ENCODE measurements at places on chromosomes 2 and 18. TPM values are rescaled to one million over a fixed set of nuclear protein-coding genes. Genes with fewer than 3 reads are reported as not detected.

DNA sequence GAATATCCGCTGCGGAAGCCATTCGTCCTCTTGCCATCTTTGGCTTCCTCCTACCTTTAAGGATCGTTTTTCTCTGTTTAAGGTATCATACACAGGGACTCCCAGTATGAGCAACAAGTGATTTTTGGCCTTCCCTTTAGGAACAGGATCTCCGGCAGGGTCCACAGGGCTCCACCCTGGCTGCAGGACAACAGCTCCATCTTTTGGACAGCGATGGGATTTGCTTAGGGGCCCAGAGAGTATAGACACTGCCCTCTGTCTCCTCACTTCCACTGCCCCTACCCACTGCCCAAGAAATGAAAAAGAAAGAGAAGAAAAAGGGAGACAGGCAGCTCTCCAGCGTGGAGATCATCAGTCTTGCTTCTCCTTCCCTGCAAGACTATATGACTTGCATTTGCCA, 224.5 kb downstream of the UXS1 start:
- no peak overlapping the region for H3K27ac ChIP-seq
- no peak for DNase-seq
- H3K36me3 ChIP-seq, result no peaks in the 10 kb centered on the region
- H3K27me3 ChIP-seq, result no peaks in the 10 kb centered on the region
- peaks cover 17% of the 10 kb centered on the region for H3K4me1 ChIP-seq

- no peaks in the 10 kb centered on the region for H3K27me3 ChIP-seq
- H3K36me3 ChIP-seq, result no peaks in the 10 kb centered on the region
- no peak for DNase-seq
- no peak overlapping the region for H3K27ac ChIP-seq
- no peak overlapping the region for H3K4me3 ChIP-seq
These were observed 176.3 kb downstream of the INHBB start for GRCh38 chr2:120522151-120522751.

GRCh38 chr2:72112401-72112800, 35.3 kb downstream of the CYP26B1 start:
- no peak overlapping the region for H3K4me3 ChIP-seq
- peaks cover 35% of the 10 kb centered on the region for H3K27me3 ChIP-seq
- DNase-seq, result no peak

GRCh38 chr2:191165176-191165643, 14.4 kb upstream of the STAT4 start:
- no peak overlapping the region for H3K4me3 ChIP-seq
- no peak overlapping the region for H3K27ac ChIP-seq
- no peaks in the 10 kb centered on the region for H3K36me3 ChIP-seq
- H3K27me3 ChIP-seq, result no peaks in the 10 kb centered on the region

DNA sequence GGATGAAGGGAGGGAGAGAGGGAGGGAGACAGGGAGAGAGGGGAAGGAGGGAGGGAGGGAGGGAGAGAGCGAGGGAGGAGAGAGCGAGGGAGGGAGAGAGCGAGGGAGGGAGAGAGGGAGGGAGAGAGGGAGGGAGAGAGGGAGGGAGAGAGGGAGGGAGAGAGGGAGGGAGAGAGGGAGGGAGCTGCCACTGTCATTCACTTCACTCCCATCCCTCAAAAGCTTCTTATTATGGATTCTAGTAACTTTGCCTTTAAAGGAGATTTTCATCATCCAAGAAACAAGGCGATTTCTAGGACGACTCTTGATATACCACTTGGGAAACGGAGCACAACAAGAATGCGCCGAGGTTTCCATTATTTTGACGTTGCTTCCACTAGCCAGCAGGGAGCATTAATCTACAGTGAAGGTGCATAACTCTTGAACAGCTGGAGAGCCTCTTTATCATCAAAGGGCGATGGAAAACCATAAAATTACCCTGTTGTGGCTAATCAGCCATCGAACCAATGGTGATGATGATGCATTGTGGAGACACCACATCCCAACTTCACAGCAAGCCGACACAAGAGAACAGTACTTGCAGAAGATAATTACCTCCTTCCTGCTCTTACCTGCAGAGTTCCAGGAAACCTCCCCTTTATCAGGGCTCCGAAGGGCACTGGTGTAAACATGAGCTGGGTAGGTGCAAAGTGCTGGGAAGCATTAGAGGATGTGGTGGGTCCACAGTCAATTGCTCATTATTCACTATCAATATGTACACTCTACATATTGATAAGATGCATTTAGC, 130.5 kb downstream of the EIPR1 start:
- H3K36me3 ChIP-seq, result peaks cover 3% of the 10 kb centered on the region
- no peaks in the 10 kb centered on the region for H3K27me3 ChIP-seq
- H3K4me1 ChIP-seq, result peaks cover 22% of the 10 kb centered on the region
- DNase-seq, result no peak

DNA sequence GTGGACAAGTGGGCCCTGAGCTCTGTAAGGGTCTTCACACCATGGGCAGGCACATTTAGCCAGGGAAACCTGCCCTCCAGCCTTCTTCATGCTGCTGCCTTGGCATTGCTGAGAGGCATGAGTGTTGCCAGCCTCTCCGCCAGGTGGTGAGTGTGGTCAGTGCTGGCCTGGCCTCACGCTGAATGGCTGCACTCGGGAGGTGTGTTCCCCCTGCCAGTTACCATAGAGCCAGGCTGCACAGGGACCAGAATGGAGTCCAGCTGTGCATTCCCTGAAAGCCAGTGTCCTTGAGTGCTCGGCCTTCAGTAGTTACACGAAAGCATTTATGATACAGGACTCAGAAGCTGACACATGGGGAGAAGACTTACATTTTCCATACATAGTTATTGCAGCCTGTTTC, 139.7 kb downstream of the ATP9B start:
- no peak for DNase-seq
- no peak overlapping the region for H3K27ac ChIP-seq
- no peak overlapping the region for H3K4me3 ChIP-seq
- H3K27me3 ChIP-seq, result no peaks in the 10 kb centered on the region
- H3K36me3 ChIP-seq, result peaks cover 13% of the 10 kb centered on the region

GRCh38 chr2:171718720-171719119, 31.5 kb downstream of the DYNC1I2 start:
- no peaks in the 10 kb centered on the region for H3K27me3 ChIP-seq
- H3K27ac ChIP-seq, result no peak overlapping the region
- no peaks in the 10 kb centered on the region for H3K4me1 ChIP-seq
- no peak for DNase-seq

DNA sequence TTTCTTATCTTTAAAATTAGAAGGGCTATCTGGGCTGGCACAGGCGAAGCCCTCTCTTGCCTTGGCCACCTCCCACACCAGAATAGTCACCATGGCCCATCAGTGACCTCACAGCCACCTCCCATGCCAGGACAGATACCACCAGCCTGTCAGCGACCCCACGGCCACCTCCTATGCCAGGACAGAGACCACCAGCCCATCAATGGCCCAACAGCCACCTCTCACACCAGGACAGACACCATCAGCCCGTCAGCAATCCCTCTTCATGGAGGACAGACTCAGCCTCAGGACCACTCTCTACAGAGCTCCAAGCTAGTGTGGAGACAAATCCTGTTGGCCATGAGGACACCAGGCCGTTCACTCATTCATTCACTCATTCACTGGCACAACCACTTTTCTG, 74.6 kb downstream of the ASB1 start:
- DNase-seq, result no peak
- H3K27me3 ChIP-seq, result no peaks in the 10 kb centered on the region
- H3K36me3 ChIP-seq, result no peaks in the 10 kb centered on the region

- peaks cover 3% of the 10 kb centered on the region for H3K4me1 ChIP-seq
- no peaks in the 10 kb centered on the region for H3K27me3 ChIP-seq
- no peak for DNase-seq
- no peak overlapping the region for H3K27ac ChIP-seq
- H3K4me3 ChIP-seq, result no peak overlapping the region
These were observed 239.6 kb downstream of the BABAM2 start for GRCh38 chr2:28129955-28130695.

DNA sequence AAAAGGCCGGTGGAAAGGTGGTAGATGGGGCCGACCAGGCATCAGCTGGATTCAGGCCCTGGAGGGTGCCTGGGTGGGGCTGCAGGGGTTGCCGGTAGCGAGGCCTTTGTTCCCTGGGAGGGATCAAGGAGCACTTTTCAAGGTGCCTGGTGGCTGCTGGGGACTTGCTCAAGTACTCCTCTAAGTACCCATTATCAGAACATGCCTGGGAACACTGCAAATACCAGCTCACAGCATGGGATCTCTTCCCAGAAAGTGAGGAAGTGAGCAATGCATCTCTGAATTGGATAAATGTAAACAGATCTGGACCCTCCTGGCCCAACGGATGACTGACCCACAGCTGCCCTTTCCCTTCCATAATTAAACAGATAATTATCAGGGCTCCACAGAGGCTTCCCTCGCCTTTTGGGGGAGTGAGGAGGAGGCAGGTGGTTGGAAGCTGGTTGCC, 210.5 kb downstream of the SH3RF3 start:
- no peak overlapping the region for H3K27ac ChIP-seq
- peaks cover 4% of the 10 kb centered on the region for H3K4me1 ChIP-seq
- H3K27me3 ChIP-seq, result peaks cover 26% of the 10 kb centered on the region
- no peak for DNase-seq

DNA sequence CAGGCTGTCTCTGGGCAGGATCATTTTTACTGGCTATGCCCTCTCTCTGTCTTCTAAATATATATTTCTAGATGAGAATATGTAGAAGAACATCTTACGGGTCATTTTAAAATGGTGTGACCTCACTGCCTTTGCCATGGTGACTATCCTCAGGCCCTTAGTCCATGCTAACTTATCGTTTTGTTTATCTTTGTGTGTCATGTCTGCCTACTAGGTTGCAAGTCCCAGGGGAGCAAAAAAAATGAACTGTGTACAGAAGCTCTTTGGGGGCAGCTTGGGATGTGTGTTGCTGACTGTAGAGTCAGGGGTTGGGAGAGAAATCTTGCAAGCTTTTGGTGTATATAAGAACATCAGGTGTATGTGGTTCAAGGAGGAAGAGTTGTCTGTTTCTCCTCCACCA, 11.0 kb downstream of the CPSF3 start:
- H3K4me1 ChIP-seq, result no peaks in the 10 kb centered on the region
- no peak overlapping the region for H3K27ac ChIP-seq
- no peaks in the 10 kb centered on the region for H3K27me3 ChIP-seq
- H3K4me3 ChIP-seq, result no peak overlapping the region
- no peak for DNase-seq
- peaks cover 59% of the 10 kb centered on the region for H3K36me3 ChIP-seq

GRCh38 chr2:3398857-3399256, 19.4 kb downstream of the TRAPPC12 start:
- no peaks in the 10 kb centered on the region for H3K4me1 ChIP-seq
- peaks cover 10% of the 10 kb centered on the region for H3K36me3 ChIP-seq
- H3K27ac ChIP-seq, result no peak overlapping the region
- no peaks in the 10 kb centered on the region for H3K27me3 ChIP-seq
- no peak overlapping the region for H3K4me3 ChIP-seq
- DNase-seq, result no peak

DNA sequence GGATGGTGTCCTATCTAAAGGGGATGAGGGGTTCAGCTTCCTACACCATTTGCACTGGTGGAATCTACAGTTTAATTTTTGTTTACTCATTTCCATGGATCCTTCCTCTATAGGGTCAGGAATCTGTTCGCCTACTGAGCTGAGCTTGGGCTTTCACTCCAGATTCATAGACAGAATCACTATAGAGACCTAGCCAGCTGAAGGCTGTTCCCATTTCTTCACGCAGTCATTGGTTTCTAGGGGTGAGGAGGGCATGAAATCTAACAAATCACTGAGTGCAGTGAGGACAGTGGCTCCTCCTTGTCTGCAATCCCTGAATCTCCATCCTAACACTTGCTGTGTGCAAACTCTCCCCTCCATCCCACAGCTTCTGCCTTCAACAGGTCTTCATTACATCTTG, 578.5 kb downstream of the TSN start:
- H3K27me3 ChIP-seq, result no peaks in the 10 kb centered on the region

- DNase-seq, result no peak
- no peaks in the 10 kb centered on the region for H3K27me3 ChIP-seq
- no peak overlapping the region for H3K27ac ChIP-seq
- no peaks in the 10 kb centered on the region for H3K4me1 ChIP-seq
- no peak overlapping the region for H3K4me3 ChIP-seq
These were observed 36.9 kb upstream of the MEX3C start for GRCh38 chr18:51234117-51235008.

- no peak overlapping the region for H3K27ac ChIP-seq
- no peak for DNase-seq
- H3K27me3 ChIP-seq, result no peaks in the 10 kb centered on the region
- H3K36me3 ChIP-seq, result no peaks in the 10 kb centered on the region
These were observed 30.2 kb downstream of the DIS3L2 start for GRCh38 chr2:231991664-231992063.

DNA sequence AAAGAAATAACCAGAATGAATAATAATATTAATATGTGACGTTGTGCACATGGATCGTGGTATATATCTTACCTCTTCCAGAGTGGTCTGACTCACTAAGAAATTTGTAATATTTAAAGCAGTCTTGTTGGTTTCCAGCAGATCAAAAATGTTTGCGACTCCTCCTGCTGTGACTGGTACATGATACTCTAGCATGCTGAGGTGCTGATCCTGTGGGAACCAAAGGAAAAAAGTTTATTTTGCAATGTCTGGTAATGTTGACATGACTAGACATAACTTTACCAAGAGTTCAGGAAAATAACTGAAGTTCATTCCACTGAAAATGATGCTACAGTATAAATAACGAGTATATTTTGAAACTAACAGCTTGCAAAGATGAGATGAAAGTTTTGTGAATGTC, 124.5 kb upstream of the BARD1 start:
- no peak overlapping the region for H3K27ac ChIP-seq
- H3K4me3 ChIP-seq, result no peak overlapping the region
- DNase-seq, result no peak
- no peaks in the 10 kb centered on the region for H3K36me3 ChIP-seq
- H3K27me3 ChIP-seq, result no peaks in the 10 kb centered on the region

DNA sequence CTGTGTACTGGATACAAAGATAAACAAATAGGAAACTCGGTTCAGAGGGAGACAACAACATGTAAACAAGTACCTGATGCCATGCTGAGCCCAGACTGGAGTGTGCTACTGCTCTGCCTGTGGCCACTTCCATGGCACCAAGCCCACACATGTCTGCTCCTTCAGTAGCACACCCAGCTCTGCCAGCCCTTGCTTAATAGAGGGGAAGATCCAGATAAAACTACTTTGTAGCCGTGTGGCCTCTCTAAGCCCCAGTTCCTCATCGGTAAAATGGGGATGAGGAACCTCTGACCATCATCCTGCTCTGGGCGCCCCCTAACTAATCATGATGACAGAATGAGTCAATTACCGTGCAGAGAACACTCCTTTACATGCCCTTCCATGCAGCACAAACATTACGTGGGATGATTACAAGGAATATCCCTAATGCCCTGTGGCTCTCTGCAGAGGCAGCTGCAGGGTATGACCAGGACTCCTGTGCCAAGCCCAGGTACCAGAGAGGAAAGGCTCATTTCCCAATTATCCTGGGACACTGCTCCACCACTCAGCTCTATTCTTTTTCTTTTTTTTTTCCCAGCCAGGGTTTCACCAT, 34.9 kb downstream of the DNMT3A start:
- peaks cover 6% of the 10 kb centered on the region for H3K4me1 ChIP-seq
- no peak overlapping the region for H3K4me3 ChIP-seq
- H3K27ac ChIP-seq, result peak overlapping the region; percentile 78
- H3K36me3 ChIP-seq, result peaks cover 58% of the 10 kb centered on the region
- H3K27me3 ChIP-seq, result no peaks in the 10 kb centered on the region

GRCh38 chr2:10655499-10656225, 34.1 kb downstream of the NOL10 start:
- no peak overlapping the region for H3K27ac ChIP-seq
- H3K4me1 ChIP-seq, result peaks cover 4% of the 10 kb centered on the region
- peaks cover 55% of the 10 kb centered on the region for H3K36me3 ChIP-seq
- no peak for DNase-seq

RGPD8 gene
- 35.9 TPM for total RNA-seq

PROM2 gene
- 0.40 TPM for total RNA-seq

DUSP19 gene
- 2.0 TPM for total RNA-seq

ALKAL2 gene
- total RNA-seq, result not detected

RAX gene
- total RNA-seq, result not detected

CHST10 gene
- total RNA-seq, result 5.8 TPM

BCL2L11 gene
- 47.0 TPM for total RNA-seq

SCYGR2 gene
- not detected for total RNA-seq

CFAP65 gene
- not detected for total RNA-seq

All from T-cell (primary cell).